Stimulated activated CD8-positive, alpha-beta memory T cell treated with anti-CD3 and anti-CD28 coated beads, Interleukin-15, amount 100 ng/mL, for 24 hours (primary cell): ENCODE measurements at places on chromosomes 1 and 21.

DNA sequence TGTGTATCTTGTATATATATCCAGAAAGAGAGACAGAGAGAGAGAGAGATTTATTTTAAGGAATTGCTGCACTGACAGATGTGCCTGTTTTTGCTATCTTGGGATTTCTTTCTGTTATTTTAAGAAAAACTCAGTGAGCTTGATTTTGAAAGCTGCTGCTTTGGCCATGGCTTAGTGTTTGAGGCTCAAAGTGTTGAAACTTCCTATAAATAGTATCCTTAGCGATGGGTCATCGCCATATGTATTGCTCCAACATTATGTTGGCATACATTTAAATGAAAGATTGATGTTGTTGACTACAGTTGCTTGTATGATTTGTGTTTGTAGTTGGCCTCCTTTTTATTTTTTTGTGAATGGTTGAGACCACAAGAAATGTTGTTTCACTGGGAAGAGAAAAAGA, 29.0 kb upstream of the NTPCR start:
- DNase-seq = no peak

DNA sequence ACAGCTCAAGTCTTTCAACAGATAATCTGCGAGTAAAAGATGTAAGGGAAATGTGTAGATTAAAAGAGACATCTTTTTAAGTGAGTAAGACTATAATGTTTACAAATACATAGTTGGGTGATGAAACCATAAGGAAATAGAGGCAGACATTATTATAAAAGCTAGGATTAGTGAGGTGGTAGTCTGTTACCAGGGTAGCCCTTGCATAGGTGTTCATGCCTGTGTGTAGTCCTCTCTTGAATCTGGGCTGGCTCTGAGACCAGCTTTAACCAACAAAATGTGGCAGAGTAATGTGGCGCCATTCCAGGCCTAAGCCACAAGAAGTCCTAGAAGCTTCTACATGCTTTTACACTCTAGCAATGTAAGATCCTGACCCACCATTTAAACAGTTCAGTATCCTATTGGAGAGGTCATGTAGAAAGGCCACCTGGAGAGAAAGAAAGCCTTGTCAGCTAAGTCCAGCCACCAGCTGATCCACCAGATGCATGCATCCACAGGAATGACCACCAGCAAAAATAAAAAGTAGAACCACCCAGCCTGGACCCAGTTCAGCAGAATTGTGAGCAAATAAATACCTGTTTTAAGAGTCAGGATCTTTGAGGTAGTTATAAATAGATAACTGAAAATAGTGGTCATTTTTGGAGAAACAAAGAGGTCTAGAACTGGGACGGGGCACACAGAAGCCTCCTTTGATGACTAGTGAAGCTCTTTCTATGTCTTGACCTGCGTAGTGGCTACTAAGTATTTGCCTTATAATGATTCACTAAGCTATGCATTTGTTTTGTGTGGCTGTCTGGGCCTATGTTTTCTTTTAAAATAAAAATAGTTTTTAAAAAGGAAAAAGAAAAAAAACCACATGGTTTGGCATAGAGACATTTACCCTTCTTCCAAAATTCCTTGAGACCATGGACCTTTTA, 8.1 kb downstream of the NIBAN1 start:
- DNase-seq = no peak

DNA sequence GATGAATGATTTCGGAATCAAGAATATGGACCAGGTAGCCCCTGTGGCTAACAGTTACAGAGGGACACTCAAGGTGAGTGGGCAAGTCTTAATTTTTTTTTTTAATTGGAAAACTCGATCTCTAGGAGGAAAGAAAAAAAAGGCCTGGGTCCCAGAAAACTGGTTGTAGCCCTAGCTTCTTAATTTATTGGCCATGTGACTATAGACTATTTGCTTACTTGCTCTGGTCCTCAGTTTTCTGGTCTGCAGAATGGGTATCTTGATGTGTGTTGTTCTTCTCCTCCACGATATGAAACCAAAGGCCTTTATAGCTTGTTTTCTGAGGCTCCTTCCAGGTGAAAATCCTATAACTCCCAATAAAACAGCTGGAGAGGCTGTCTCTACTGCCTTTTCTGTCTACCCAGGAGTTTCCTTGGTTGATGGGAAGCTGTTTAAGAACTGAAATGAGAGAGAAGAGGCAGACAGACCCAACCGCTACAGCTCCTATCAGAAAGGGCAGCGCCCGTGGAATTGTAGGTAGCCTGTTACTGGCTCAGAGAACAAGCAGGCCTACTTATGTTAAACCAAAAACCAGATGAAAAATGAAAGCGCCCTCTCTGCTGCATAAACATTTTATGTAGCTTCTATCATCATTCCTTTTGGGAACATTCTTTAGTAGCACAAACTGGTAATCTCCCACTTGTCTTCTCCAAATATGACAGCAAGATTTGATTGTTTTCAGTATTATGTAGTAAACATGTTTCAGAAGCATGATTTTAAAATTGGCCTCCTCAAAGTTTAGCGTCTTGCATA, 4.5 kb downstream of the ETS2 start:
- no peak for DNase-seq

DNA sequence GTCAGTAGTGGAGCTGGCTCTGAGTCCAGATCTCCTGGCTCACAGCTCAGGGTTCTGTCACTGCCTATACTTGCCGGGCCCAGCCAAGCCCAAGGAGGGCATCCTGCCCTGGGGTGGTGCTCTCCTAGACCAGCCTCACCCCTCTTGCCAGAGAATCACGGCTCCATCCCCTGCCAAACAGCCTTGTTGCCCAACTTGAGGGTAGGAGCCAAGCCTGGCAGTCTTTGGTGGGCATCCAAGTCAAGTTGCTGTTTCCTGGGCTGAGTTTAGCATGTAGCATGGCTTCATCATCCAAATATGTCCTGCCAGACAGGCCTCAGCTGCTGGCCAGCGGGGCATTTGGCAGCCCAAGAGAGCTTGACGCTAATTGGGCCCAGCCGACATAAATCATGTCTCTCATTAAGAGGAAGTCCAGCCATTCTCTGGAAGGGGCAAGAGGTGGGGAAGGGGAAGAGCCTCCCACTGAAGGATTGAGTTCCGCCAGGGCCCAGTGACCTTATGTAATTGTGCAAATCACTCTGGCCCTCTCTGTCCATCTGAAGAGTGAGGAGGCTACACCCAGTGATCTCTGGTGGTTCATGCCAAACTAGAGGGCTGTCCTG, 22.6 kb upstream of the TRABD2B start:
- no peak for DNase-seq

DNA sequence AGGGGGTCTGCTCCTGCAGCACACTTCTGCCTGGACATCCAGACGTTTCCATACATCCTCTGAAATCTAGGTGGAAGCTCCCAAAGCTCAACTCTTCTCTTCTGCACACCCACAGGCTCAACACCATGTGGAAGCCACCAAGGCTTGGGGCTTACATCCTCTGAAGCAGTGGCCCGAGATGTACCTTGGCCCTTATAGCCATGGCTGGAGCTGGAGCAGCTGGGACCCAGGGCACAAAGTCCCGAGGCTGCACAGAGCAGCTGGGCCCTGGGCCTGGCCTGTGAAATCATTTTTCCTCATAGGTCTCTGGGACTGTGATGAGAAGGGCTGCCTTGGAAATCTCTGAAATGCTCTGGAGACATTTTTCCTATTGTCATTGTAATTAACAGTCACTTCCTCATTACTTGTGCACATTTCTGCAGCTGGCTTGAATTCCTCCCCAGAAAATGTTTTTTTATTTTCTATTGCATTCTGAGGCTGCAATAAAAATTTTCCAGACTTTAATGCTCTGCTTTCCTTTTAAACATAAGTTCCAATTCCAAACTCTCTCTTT, 645.6 kb downstream of the RWDD3 start:
- no peak for DNase-seq

- no peak for DNase-seq
Measured at GRCh38 chr1:65955503-65955902, 162.8 kb downstream of the PDE4B start.

DNA sequence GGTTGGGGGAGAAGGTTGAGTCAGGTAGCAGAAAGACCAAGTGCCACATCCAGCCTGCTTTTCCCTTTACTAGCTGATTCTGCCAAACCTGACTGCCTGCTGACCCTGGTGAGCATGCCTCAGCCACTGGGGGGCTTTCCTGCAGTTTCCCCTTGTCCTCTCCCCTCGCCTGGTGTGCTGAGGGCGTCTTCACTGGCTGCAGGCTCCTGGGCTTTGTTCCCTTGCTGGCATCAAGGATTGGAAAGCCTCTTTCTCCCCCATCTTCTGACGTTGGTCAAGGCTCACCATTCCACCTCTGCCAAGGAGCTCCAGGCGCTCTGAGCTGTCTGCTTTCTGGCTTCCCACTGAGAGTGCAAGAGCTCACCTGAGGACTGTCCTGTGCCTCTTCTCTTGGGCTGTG, 28.4 kb downstream of the MAN1C1 start:
- no peak for DNase-seq

DNA sequence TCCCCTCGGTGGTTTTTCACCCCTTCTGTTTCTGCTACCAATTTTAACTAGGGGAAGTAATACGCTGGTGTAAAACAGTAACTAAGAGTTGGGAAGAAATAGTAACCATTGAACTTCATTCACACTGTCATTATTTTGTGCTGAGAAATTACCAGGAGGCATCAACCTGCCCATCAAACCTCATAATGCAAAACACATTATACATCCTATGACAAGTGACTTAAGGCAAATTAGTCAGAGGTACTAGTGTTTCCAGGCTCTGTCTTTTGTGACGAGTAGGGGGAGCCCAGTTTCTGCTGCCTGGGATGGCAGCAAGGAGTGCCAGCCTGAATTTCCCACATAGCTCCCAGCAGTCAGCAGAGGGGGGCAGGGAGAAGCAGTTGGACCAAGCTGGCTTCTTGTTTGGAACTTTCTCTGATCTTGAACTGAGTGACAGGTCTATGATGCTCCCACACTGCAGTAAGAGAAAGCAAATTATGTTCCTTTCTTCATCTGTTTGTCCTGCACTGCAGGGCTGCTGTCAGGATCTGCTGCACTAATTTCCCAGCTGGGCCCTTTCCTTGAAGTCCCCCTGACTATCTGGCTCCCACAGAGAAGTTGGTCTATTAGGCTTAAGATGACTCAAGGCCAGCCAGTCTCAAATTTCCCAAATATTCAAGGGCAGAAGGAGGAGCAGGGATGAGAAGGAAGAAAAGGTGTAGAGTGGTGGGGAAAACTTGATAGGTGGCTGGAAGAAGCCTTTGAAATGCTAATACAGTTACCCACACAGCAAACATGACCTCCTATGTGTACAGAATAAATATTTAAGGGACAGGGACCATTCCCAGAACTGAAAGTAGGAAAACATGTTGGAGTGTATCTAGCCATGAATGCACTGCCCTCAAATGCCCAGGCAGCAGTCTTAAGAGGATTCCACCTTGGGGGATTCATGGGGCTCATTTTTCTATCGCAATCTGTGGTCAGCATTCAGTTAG, 322.8 kb downstream of the SEC16B start:
- no peak for DNase-seq

DNA sequence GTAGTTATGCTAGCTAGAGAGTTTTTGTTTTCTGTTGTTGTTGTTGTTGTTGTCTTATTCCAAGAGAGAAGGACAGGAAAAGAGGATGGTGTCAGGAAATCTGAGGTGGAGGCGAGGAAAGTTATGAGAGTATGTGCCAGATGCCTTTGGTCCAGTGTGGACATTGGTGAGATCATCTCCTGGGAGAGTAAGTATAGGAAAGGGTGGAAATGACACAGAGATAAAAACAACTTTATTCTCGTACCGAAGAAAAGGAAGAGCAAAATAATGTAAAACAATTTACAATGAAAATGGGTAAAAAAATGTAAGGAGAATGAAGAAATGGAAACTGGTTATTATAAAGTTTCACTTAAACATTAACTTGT, 97.4 kb upstream of the ADGRL2 start:
- no peak for DNase-seq

DNA sequence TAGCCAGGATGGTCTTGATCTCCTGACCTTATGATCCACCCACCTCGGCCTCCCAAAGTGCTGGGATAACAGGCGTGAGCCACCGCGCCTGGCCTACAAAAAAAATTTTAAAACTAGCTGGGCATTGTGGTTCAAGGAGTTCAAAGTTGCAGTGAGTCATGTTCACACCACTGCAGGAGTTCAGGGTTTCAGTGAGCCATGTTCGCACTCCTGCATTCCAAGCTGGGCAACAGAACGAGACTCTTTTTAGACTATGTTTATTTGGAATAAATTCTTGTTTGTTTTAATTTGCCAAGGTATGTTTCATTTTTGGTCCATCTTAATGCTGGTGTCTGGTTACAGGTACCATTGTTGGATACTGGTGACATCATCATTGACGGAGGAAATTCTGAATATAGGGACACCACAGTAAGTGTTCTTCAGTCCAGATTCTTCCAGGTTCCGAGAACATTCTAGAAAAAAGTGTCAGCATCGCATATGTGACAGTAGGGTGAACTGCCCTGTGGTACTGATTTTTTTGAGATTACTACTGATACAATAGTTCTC, 3.9 kb downstream of the PGD start:
- no peak for DNase-seq
